ENCODE measurements at places on chromosomes 3 and 15.

DNA sequence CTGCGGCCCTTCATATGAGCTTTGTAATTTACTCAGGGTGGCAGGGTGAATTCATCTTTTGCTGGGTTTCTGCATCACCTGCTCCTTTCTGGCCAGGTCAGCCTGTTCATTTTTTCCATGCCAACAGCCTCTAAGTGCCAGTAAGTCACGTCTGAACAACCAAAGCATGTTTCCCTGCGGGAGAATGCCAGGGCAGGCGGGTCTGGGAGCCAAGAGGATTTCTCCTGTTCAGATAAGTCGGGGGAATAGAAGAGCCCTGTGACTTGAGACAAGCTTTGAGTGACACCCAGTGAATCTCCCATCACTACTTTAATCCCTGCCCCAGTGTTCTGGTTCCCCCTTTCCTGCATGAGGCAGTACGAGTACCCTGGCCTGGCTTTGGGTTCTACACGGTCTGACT lies 153.1 kb downstream of the PGPEP1L start:
- DNase-seq, result no peak

GRCh38 chr15:51448622-51449399 lies 107.4 kb downstream of the GLDN start:
- no peak for DNase-seq

DNA sequence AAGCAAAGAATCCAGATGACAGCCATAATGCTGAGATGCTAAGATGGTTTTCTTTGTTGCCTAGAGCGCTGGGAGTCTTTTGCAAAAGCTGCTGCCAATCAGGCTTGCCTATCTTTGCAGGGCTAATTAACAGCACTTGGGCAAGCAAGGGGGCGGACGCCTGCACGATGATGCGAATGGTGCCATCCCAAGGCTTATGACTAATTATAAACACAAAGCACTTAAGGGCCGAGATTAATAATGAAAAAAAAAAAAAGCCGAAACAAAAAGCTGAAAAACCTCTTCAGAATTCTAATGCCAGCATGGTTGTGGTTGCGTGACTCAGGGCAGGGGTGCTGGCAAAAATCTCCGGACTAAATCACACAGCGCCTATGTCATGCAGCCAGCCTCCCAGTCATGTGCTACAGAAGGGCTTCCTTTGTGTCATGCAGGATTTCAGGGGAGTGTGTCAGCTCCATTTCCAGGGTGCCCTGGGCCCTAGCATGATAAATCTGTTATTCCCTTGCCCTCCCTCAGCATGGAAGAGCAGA lies 185.0 kb upstream of the ANKRD28 start:
- DNase-seq, result no peak

DNA sequence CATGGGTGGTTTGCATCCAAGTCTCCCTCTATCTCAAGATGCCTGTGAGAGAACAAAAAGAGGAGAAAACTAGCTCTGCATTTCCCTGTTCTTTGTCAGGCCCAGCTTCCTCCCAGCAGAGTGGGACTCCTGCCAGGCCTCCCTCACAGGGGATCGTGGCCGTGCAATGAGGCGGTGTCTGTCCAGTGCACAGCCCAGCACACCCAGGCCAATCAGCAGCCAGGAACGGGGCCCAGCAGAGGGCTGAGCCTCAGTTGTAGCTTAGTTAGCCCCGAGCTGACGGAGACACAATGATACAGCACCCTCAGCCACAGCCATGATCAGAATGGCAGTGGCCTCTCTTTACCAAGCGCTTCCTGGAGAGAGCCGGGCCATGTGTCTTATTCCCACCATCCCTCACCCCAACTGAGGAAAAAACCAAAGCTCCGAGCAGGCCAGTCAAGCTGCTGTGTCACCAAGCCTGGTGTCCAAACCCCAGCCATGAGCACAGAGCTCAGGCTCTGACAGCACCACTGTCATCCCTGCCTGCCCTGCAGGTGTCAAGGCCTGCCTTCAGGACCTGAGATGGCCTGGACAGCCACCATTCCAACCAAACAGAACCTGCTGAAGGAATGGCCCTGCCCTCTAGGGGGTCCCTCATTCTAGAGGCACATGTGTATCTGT lies 71.1 kb downstream of the DNAJB8 start:
- no peak for DNase-seq

DNA sequence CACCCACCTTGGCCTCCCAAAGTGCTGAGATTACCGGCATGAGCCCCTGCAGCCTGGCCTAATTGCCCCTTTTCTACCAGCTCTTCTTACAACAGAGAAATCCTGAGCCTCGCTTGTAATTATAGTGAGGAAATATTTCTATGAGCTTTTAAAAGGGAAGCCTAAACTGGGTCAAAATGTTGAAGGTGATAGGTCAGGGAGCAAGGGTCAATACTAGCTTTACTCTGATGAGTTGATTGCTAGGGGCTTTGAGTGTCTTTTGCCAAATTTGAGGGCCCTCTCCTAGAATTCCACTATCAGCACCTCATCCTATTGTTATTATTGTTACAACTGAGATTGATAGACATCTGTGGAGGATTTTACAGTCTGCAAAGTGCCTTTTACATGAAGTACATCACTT lies 62.4 kb upstream of the PIAS1 start:
- no peak for DNase-seq

- DNase-seq, result no peak
Measured at GRCh38 chr15:92714077-92714476, 58.5 kb upstream of the FAM174B start.

DNA sequence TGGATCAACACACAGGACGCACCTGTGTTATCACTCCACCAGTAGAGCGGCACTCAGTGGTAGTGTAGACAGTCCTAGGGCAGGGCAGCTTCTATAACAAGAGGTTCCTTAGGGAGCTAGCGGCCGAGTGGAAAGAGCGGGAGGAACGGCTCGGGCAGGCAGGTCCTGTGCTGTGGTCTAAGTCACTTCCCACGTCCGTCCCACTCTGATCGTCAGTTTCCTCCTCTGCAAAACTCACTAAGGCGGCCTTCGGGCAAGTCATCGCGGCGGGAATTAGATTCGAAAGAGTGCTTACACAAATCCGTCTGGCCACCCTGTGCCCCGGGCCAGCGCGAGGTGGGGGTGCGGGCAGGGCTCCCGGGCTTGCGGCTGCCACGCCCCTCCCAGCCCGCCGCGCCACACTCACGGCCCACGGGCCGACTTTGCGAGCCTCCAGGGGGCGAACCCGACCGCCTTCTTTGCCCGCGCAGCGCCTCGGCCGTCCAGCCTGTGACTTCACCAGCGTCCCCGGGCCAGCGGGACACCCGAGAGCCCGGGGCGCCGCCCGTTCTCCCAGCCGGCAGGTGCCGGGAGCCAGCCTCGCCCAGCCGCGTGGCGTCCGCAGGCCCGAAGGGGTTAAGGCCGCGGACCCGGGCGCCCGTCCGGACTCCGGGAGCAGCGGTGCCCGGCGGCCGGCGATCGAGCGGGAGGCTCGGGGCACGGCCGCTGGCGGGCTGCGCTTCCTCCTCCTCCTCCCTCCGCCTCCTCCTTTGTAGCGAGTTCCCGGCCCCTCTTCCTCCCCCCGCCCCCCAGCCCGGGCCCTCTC lies 416 bp upstream of the CORO2B start:
- DNase-seq, result no peak

Measured in activated CD8-positive, alpha-beta memory T cell treated with anti-CD3 and anti-CD28 coated beads for 1 hour (primary cell).